ENCODE measurements at places on chromosomes 3 and 15. TPM values are rescaled to one million over a fixed set of nuclear protein-coding genes. Genes with fewer than 3 reads are reported as not detected.

DNA sequence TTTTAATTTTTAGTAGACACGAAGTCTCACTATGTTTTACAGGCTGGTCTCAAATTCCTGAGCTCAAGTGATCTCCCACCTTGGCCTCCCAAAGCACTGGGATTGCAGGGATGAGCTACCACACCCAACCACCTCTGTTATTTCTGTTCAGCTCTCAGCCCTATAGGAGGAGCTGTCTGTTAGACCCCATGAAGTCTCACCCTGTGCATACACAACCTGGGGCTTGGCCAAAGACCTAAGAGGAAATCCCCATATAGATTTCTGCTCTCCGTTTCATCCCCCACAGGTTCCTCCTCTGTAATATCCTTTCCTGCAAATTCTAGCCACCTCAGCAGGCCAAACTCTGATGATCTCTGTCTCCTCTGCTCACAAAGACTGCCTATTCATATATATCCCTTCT, 56.6 kb upstream of the CTDSPL2 start:
- DNase-seq: no peak

The CPLX3 gene
- not detected for total RNA-seq

GRCh38 chr3:117017135-117017894, 307.7 kb downstream of the TUSC7 start:
- no peak for DNase-seq

DNA sequence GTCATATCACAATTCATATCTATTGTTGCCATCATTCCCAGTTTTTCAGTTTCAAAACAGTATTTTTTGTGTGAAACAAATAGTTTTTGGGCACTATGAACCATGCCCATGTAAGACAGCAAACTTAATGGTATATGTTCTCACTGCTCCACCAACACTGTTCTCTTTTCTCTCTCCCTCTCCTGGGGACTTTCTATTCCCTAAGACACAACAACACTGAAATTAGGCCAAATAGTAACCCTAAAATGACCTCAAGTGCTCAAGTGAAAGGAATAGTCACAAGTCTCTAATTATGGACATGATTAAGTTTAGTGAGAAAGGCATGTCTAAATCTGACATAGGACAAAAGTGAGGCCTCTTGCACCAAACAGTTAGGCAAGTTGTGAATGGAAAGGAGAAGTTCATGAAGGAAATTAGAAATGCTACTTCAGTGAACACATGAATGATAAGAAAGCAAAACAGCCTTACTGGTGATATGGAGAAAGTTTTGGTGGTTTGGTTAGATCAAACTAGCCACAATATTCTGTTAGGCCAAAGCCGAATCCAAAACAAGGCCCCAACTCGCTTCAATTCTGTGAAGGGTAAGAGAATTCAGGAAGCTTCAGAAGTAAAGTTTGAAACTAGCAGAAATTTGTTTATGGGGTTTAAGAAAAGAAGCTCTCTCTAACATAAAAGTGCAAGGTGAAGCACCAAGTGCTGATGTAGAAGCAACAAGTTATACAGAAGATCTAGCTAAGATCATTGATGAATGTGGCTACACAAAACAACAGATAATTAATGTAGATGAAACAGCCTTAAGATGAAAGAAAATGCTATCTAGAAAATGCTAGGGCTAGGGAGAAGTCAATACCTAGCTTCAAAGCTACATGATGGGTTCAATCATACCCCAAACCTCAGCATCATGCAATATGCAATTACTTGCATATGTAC, 104.2 kb downstream of the CBLB start:
- no peak for DNase-seq

DNA sequence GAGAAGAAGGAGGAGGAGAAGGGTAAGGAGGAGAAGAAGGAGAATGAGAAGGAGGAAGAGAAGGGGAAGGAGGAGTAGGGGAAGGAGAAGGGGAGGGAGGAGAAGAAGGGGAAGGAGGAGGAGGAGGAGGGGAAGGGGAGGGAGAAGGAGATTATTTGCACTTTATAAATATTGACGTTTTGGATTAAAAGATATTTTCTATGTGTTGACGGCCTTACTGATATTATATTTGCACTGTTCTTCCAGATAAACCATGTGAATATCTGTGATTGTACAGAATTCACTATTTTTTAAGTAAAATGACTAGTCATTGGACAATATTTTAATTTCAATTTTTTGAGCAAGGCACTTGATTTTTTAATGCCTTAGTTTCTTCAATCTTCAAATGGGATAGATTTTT, 310.5 kb upstream of the DNAJC19 start:
- DNase-seq: no peak

The PYGO1 gene
- 1.0 TPM for total RNA-seq

The PLIN1 gene
- 0.31 TPM for total RNA-seq

GRCh38 chr15:35038626-35039451, 46.3 kb downstream of the NANOGP8 start:
- DNase-seq: peak; percentile 17

GRCh38 chr3:56303487-56303886, 164.8 kb downstream of the ERC2 start:
- no peak for DNase-seq

DNA sequence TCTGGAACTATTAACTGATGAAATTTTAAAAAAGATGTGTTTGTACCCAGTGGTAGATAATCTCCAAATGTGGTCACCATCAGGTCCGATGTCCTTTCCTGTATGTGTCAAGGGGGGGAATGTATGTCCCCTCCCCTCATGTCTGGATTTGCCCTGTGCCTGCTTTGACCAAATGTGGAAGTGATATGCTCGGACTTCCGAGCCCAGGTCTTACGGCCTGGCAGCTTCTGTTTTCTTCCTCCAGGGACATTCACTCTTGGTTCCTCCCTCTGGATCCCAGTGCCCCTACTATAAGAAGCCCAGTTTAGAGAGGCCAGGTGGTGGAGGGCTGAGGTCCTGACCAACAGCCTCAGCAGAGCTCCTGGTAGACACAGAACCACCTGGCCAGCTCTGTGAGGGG, 75.5 kb downstream of the CCR1 start:
- no peak for DNase-seq
